NCI-H446 treated with DMSO at 0.1 percent for 48 hours (cell line): ENCODE measurements at places on chromosomes 7 and 10.
A peak's percentile ranks its signal among the peaks of the same experiment; 100 is the strongest.

GRCh38 chr7:42550706-42551470, 313.9 kb upstream of the GLI3 start:
- no peak for DNase-seq

DNA sequence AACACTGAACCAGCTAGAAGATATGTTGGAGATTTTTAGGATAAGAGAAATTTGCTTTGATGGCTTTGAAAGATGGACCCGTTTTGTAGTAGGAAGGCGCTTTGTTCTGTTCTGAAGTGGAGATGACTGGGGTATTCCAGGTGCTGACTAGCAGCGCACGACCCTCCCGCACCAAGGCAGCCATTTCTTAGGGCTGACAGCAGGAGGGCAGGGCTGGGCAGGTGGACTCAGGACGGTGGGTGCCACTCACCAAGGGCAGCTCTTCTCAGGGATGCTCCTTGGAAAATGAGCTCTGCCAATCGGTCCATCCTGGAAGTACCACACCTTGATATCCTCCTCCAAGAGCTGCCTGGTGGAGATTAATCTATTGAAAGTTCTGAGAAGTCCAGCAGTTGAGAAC, 463.6 kb upstream of the FOXK1 start:
- no peak for DNase-seq

- peak; percentile 74 for DNase-seq
Measured at GRCh38 chr10:78973901-78974616, 94.7 kb upstream of the ZMIZ1 start.

GRCh38 chr7:40986351-40986873, 716.5 kb downstream of the INHBA start:
- no peak for DNase-seq

- no peak for DNase-seq
Measured at GRCh38 chr7:51015581-51015980, 232.9 kb upstream of the GRB10 start.

GRCh38 chr10:87092376-87092860, 2.2 kb downstream of the GLUD1 start:
- no peak for DNase-seq

DNA sequence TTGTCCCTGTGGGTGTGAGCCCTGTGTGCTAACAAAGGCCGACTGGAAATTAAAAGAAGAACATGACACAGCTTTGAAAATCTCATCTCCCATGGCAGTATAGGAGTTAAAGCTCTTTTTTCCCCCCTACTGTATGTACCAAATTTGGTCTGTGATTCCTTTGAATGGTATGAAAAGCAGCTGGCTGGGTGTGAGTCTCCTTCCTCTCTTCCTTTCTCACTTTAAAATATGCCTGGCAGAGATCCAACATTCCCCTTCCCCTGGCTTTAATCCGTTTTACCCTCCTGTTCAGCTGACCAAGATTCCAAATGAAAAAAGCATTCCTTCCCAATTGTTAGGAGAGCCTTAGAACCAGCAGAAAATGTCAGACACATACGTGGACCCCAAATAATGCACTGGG, 225.0 kb upstream of the CELF2 start:
- peak; percentile 59 for DNase-seq

DNA sequence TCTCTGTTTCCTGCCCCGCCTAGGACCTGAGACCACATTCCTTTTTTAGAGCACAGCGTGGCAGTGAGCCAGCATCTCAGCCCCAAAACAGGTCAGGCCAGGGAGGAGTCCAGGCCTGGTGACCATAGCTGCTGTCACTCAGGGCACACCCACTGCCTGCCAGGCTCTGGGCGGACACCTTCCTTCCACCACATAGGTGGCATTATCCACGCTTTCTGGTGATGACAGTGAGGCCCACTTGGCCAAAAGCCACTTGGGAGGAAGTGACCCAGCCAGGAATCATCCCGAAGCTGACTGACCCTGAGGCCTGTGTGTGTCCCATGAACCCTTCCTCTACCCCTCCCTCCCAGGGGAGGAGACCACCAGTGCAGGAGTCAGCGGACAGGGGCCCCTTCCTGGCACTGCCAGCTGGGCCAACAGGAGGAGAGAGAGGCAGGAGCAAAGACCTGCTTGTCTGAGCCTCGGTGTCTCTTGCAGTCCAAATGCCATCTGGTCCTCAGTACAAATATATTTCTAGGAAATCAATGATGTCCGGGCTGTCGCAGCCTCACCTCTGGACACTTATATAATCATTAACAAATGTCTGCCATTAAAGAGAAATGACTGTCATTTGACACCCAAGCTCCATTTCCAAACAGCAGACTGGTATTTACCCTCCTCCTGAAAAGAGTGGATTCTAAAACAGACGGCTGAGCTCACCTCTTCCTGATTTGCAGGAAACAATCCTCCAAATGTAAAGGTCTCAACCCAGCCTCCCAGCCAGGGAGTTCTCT, 63.0 kb downstream of the ABRAXAS2 start:
- no peak for DNase-seq

DNA sequence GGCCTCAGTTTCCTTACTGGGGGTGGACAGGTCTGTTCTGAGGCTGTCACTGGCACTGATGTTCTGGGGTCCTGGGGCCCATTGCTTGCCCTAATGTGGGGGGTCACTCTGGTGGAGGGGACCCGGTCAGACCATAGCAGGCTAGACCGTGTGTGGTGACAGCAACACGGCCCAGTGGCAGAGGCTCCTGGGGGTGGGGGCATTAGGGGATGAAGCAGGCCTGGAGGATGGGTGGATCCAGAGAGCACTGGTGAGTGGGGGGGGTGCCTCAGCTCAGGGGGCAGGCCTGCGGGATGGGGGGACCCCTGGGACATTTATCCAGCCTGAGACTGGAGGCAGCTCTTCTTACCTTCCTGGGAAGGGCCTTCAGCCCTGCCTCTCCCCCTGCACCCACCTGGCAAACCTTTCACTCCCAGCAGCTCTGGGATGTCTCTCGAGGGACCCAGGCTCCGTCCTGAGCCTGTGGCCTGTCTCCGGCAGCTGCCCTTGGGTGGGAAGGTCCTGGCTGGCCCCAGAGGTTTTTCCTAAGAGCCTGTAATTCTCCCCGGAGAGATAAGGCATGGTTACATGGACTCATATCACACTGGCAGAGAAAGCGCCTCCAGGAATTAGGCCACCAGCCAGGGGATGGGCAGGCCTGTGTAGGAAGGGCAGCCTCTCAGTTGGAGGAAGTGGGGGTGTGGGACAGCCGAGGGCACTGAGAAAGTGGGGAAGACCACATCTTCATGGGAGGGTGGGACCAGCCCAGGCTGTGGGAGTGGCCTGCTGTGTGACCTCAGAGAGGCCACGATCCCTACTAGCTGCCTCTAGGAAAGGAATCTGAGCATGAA, 147.7 kb downstream of the UBE2H start:
- DNase-seq, result no peak

DNA sequence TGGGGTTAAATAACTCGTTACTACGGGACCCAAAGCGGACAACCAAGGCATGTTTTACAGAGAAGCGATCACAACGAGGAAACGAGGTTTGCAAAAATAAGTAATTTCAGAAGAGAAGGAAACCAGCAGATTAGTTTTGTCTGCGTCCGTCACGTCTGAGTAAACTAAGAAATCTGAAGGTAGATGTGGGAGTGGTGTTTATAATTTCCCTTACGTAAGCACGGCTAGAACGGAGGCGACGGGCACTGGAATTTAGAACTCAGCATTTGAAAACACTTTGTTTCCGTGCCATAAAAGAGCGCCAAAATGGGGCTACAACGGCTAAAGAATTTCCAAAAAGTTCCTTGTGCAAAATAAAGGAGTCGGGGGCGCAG, 718 bp upstream of the UMAD1 start:
- peak; percentile 6 for DNase-seq

- peak; percentile 9 for DNase-seq
Measured at GRCh38 chr7:30974605-30975255, 11.0 kb downstream of the GHRHR start.

GRCh38 chr7:105315357-105315756, 73.4 kb downstream of the SRPK2 start:
- DNase-seq, result no peak

- DNase-seq, result no peak
Measured at GRCh38 chr7:50160206-50160605, 67.2 kb upstream of the ZPBP start.

- DNase-seq, result no peak
Measured at GRCh38 chr7:74356589-74357315, 67.5 kb downstream of the CLIP2 start.

DNA sequence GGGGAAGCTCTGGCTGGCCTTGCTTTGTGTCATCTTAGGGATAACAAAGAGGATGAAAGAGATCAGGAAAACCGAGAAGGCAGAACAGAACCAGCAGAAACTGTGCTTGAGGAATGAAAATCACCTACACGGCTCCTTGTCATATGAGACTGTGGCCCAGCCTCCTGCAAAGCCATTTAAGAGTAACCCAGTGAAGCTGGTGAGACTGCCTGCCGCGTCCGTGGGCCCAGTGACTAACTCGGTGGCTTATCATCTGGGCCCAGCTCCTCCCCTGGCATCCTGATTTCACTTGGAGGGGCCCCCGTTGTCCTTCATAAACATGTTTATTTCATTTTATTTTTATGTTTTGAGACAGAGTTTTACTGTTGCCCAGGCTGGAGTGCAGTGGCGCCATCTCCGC, 30.7 kb downstream of the HTRA1 start:
- DNase-seq, result no peak

GRCh38 chr10:110241407-110241806, 34.0 kb downstream of the MXI1 start:
- no peak for DNase-seq

DNA sequence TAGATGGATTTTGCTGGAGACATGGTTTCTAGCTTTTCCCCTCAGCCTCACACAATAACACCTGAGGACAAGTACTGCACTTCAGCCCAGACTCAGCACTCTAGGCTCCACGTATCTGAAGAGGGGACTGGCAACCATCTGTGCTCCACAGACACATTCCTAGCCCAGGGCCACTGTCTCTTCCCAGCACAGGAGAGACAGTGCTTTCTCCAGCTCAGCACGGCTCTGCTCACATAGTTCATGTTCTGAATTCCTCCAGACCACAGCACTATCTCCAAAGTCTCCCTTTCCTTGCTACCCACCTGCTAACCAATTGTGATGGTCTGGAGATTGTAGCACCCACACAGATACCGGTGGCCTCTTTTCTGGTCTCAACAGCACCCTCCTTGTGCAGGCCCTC, 114.5 kb downstream of the HTR7 start:
- DNase-seq, result no peak

GRCh38 chr7:141563956-141564623, 12.9 kb downstream of the AGK start:
- DNase-seq, result no peak
